ENCODE measurements at places on chromosomes 7 and 10. TPM values are rescaled to one million over a fixed set of nuclear protein-coding genes. Genes with fewer than 3 reads are reported as not detected.

DNA sequence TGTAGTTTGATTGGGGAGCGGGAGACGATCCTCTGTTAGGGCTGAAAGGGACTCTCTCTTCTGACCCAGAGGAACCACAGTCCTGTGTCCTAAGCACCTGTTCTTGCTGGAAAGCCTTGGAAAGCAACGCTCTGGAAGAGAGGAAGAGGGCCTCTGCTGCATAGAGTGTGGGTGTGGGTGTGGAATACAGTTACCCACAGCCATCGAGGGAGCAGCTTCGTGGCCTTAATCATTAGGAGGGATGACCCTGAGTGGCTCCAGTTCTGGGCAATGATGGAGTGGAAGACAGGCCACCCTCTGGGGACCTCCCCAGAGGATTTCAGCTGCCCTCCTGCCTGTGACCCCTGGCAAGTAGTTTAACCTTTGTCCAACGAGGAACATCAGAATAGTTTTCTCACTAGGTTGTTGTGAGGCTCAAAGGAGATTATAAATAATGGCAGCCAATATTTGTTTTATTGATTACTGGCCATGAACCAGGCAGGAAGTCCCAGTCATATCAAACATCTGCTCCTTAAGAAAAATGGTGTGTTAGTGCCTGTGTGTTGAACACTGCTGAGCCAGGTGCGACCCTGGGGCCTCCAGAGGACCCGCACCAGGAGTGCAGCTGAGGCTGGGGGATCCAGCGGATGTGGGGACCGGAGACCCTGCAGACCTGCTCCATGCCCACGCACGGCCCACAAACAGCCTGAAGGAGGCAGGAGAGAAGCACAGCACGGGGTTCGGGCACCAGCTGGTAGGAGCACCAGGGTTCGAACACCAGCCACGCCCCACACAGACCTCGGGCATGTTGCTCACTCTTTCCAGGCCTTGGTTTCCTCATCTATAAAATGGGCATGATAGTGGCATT, 35.6 kb downstream of the FAM241B start:
- DNase-seq, result no peak

DNA sequence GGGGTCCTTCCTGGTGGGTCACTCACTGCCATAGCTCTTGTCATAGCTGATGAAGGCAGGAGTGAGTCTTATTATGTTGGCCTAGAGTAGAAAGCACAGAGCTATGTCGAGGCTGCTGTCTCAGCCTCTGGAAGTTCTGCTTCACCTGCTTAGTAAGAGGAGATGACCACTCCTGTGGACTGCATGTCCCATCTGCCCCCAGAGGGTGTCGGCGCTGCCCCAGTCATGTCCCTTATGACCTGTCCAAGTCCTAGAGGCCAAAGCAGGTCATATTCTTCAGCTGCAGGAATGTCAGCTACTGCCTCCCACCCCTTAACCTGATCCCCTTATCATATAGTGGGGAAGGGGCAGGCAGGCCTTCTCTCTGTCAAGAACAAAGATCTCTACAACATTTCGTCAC, 72.4 kb upstream of the AGK start:
- no peak for DNase-seq

DNA sequence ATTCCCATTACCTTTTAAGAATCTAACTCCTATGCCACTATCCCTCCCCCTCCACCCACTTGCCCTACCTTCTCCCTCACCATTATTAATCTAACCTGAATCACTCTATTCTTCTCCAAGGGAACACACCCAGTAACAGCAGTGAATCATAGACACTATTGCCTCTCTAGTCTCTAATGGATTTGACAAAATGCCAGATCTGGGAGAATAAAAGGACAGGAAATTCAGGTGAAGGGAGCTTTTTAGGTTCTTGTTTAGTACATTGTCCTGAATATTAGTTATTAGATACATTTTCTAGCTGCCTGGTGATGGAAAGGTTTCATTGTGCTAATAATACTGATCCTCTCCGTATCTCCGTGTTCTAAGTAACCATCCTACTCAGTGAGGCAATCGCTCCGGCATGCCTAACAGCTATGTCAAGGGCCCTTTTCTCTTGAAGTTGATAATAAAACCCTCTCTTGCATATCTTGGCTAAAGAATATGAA, 4.1 kb upstream of the SFR1 start:
- DNase-seq, result peak; percentile 71

GRCh38 chr7:31500656-31501055, 13.2 kb upstream of the ITPRID1 start:
- no peak for DNase-seq

- DNase-seq, result peak; percentile 45
Measured at GRCh38 chr7:50940621-50941020, 157.9 kb upstream of the GRB10 start.

DNA sequence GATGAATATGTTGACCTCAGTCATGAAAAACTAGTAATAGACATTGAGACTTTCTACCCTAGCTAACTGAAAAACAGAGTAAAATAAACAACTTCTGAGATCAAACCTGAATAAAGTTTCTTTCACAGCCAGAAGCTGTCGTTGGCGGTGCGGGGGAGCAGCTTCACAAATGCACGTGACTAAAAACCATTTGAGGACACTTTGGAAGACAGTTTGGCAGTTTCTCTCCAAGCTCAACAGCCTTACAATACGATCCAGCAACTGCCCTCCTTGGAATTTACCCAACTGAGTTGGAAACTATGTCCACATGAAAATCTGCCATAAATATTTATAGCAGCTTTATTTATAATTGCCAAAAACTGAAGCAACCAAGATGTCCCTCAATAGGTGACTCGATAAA, 63.1 kb downstream of the CYTH3 start:
- DNase-seq, result no peak

- DNase-seq, result no peak
Measured at GRCh38 chr10:36094096-36094495, 452.0 kb upstream of the FZD8 start.

DNA sequence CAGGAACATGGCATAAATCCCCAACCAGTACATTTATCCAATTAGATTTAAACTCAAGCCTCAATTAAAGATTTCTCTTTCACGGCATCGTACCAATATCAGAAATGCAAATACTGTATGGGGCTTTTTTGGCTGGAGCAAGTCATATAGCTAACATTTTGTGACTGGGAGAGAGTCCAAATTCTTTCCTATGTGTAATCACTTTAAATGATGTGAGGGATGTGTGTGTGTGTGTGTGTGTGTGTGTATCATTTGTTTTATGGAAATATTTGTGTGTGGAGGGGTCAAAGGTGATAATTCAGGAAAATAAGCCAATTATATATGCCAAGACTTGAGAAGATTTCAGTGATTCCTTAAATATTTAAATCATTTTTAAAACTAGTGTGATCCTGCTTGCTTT, 196.6 kb downstream of the TRIL start:
- DNase-seq, result peak; percentile 11

- no peak for DNase-seq
Measured at GRCh38 chr7:31056775-31057346, 4.8 kb downstream of the ADCYAP1R1 start.

- DNase-seq, result no peak
Measured at GRCh38 chr7:40701836-40702551, 567.2 kb downstream of the SUGCT start.

GRCh38 chr10:107653832-107654287, 489.4 kb upstream of the SORCS1 start:
- no peak for DNase-seq

DNA sequence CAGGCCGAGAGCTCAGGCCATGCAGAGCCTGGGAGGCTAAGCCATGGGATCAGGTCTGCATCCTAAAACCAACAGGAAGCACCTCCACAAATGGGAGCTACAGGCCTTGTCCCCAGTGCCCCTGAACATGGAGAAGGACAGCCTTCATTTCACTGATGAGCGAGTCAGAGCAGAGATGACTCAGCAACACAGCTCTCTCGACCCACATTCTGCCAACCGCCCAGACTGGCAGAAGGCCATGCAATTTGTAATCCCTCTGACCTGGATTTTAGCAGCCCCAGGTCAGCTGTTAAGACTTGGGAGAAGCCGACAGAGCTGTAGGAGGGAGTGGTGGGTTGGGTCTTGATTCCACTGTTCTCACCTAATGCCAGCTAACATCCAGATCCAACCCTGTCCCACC, 25.5 kb downstream of the VOPP1 start:
- peak; percentile 75 for DNase-seq

GRCh38 chr7:140085447-140085846, 22.7 kb upstream of the PARP12 start:
- no peak for DNase-seq

DNA sequence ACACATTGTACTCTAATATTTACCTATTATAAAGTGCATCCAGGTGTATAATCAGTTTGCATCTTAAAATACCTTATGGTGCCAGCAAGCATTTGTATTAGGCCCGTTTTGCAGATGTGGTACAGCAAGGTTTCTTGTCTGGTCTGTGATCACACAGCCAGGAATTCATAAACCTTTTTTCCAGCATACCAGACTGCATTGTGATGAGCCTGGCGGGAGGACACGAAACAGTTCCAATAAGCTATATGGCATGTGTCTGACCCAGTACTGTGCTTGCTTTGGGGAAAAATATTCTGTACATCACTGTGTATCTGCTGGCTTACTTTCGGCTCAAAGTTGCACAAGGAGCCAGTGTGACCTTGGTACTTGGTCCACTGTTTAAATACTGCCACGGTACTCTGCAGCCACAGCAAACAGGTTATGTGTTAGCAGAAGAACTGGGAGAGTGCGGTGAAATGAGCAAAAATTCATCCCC, 36.3 kb downstream of the CHN2 start:
- DNase-seq, result no peak

GRCh38 chr7:2087744-2088143, 145.0 kb downstream of the MAD1L1 start:
- DNase-seq, result no peak

DNA sequence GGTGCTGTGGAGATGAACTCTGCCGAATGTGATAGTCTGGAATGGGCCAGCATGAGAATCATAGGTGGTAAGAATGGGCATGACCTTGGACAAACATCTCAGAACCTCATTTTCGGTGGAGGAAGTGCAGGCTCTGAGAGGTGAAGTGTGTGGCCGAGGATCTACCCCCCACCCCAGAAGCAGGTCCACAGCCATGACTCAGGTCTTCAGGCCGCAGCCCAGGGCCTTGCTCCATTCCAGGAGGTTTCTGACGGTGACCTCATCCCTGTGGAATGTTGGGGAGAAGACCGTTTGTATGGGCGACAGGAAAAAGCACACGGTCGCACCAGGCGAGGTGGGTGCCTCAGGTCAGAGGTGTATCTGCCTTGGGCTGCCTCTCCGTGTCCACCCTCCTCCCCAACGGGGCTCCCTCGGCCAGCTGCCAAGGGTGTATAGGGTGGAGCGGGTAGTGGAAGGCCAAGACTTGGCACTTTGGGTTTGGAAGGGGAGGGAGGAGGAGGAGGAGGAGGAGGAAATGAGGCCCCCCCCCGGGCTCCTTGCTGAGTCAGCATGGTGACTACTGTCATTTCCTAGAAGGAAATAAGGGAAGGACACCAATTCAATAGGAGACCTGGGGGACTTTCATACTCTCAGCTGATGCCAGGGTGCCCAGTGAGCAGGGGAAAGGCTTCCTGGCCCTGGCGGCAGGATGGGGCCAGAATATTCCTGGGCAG, 168.0 kb upstream of the RHEB start:
- DNase-seq, result peak; percentile 96

GRCh38 chr7:31368620-31369019, 28.1 kb upstream of the NEUROD6 start:
- DNase-seq, result no peak

DNA sequence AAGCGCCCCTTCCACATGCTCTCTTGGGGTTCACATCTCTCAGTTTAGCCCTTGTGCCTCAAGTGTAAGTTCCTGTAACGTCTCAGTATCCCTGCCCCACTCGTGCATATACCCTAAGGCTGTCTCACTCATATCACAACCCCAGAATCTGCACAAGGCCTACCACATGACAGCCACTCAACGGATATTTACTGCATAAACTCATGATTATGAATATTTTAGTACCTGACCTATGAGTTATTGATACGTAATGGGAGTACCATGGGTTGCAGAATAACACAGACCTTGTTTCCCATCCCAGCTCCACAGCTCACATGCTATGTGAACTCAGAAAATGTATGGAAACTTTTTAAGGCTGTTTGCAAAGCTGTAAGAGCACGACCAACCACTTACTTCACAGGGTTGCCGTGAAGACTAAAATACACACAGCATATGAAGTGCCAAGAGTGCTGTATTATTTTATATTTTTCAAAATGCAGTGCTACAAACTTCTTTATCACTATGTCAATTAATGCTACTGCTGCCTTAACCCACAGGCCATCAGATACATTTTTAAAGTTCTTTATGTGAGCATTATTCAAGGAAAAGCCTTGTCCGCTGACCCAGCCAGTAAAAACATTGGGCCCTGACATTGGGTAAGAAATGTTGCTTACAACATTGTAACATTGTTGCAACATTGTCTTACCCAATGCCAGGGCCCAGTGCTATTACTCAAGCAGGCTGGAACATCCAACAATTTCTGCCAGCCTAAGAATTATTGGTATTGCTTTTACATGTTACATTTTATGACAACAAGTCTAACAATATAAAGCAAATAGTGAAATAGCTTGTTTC, 97.2 kb downstream of the JAZF1 start:
- no peak for DNase-seq

DNA sequence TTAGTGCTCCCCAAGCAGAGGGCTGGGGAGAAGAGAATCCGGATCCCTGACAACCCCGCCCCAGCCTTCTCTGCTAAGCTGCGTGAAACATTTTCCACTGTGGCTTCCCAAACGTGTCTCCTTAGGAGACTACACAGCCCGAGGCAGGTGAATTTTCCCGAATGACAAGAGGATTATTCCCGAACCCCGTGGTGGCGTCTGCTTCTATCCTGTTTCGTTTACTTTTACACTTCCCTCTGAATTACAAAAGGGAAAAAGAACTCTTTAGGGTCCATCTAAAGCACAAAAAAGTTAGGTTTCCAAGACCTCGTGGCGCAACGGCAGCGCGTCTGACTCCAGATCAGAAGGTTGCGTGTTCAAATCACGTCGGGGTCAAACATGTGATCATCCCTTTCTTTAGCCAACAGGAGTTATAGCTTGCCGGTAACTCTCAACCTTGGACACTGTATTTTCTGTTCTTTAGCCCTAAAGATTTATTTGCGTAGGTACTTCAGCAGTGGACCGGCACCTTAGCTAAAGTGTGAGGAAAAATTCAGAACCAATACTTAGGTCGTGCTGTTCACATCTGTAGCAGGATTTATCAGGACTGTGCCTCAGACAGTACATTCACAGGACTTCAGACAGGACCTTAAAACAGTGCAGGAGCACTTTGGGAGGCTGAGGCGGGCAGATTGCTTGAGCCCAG, 3.2 kb upstream of the ZNF789 start:
- DNase-seq, result no peak

GRCh38 chr10:1672001-1672781, 65.1 kb downstream of the ADARB2 start:
- DNase-seq, result no peak

METTL27 gene
- total RNA-seq, result 2.1 TPM

PDLIM1 gene
- total RNA-seq, result 316 TPM

LEP gene
- not detected for total RNA-seq

SERPINE1 gene
- 1,303 TPM for total RNA-seq

KDM7A gene
- 4.9 TPM for total RNA-seq

STAG3 gene
- 0.36 TPM for total RNA-seq

PRKAR1B gene
- total RNA-seq, result 14.7 TPM

OPN4 gene
- not detected for total RNA-seq

All from astrocyte (in vitro differentiated cells and primary cell).